ENCODE measurements at places on chromosomes 16 and 17.

DNA sequence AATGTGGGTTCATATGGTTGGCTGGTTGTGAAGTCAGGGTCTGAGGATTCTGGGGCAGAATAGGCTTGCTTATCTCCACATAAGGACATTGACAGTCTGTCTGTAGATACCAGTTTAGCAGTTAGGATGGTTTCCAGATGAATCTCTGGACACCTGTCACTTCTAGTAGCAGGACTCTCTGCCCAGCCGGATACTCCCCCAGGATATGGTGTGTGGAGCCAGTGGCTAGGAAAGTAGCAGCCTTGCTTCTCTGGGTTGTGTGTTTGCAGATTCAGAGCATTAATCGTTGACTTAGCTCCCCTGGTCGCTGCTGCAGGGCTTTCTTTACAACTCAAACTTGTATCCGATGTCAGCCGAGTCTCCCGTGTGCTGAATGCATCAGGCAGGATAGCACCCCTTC lies 45.2 kb downstream of the CLEC16A start:
- peak; percentile 45 for DNase-seq

GRCh38 chr16:71883168-71883848 lies 674 bp downstream of the ZNF821 start:
- DNase-seq = no peak

- DNase-seq = no peak
These were observed 2.0 kb downstream of the TBC1D10B start for GRCh38 chr16:30368122-30368791.

GRCh38 chr17:16918443-16918842 lies 53.5 kb downstream of the TNFRSF13B start:
- DNase-seq = no peak

GRCh38 chr16:31404353-31405064 lies 11.4 kb downstream of the ITGAD start:
- no peak for DNase-seq

GRCh38 chr16:25060920-25061319 lies 45.8 kb upstream of the ARHGAP17 start:
- DNase-seq = no peak

DNA sequence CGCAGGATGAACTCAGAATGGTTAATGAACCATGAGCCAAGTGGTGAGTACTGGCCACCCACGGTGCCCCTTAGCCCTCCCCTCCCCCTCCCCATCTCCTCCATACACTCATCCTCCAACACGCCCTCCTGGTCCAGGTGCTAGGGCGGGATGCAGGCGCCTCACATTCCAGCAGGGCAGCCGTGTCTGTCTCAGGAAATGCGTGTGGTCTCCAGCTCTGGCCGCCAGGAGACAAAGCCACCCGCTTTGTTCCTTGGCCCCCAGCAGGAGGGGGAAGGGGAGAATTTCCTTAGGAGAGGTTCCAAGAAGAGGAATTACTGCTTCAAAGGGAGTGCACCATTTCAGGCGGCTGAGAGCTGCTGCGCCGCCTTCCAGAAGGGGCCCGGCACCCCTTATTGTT lies 29.7 kb upstream of the RMI2 start:
- DNase-seq = no peak

GRCh38 chr16:66402591-66403230 lies 24.4 kb upstream of the BEAN1 start:
- no peak for DNase-seq

Data from SK-N-SH (cell line).